ENCODE measurements at places on chromosomes 1 and 21.
A peak's percentile ranks its signal among the peaks of the same experiment; 100 is the strongest.

GRCh38 chr1:159892944-159893343 is 7.0 kb downstream of the CFAP45 start:
- DNase-seq = no peak

DNA sequence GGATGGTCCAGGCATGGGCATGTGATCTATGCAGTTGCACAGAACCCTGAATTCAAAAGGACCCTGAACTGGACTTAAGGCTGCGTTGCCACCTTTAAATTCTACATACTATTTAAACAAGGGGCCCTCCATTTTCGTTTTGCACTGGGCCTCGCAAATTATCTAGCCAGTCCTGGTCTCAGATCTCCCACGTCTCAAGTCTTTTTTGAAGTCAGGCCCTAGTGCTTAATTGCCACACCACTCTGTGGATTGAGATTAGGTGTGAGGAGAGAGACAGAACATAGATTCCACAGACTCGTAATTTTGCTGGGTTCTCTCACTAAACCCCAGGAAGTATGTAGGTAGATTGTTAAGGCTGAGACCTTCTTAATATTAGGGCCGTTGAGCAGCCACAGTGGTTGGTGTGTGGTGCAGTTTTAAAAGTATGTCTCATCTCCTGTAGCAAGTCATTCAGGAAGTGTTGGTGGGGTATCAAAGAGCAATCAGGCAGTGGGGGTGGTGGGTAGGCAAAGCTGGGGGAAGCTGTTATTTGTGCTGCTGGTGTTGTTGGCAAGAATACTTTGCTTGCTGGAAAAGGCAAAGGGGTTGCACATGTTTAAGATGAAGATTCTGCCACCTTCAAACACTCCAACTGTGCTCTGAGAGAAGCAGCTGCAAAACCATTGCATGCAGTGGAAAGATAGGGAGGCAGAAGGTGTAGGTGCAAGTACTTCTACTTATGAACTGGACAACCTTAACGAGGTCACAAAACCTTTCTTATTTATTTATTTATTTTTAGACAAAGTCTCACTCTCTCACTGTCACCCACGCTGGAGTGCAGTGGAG is 11.2 kb downstream of the CD84 start:
- DNase-seq = peak; percentile 70

DNA sequence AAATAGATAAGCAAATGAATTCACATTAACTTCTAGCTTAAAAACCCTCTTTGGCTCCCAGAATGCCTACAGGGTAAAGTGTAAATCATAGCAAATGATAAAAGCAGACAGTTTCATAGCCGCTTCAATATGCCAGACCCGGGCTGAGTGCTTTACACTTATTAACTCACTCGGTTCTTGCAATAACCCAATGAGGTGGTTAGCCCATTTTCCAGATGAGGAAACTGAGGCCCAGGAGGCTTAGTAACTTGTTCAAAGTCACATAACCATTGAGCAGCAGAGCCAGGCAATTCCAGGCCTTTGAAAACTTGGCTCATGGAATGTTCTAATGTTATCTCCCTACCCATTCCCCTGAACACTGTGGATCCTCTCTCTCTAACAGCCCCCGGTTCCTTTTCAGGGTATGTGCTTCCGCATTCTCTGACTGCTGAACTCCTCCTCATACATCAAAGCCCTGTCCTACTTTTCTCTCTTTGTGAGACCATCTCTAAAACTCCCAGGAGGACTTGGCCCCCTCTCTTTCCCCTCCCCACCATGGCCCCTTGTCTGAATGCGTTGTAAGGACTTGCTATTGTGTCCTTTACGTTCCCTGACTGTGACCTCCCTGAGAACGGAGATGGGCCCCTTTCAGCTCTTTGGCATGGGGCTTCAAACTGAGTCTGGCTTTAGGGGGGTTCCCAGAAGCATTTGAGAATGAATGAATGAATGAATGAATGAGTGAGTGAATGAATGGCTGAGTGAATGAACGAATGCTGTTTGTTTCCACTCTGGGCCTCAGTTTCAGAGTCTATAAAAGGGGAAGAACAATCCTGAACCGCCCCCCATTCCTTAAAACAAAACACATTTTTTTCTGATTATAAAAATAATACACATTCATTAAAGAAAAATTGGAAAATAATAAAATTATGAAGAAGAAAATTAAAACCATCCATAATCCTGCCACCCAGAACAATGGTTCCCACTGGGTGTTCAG is 15.6 kb upstream of the RUNX3 start:
- no peak for DNase-seq

- DNase-seq = peak; percentile 64
These were observed 1.2 kb upstream of the RNF11 start for GRCh38 chr1:51234721-51235425.

- no peak for DNase-seq
These were observed 304.5 kb downstream of the TTLL7 start for GRCh38 chr1:83694449-83694848.

DNA sequence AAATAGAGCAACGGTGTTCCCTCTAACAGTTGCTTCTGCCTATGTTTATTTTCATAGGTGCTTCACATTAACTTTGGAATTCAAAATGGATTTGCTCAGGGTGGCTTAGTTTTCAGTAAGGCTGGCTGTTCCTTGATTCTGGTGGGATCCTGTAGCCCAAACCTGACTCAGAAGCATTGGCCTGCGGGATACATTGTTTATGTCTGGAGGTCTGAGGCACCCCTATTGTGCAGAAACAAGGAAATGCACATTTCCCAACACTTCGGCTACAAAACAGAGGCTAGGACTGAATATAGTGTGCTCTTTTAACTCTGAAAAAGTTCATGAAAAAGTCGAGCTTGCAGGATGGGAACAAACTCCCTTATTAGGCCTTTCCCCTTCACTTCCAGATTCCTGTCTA is 133.8 kb upstream of the F3 start:
- DNase-seq = no peak

- DNase-seq = no peak
These were observed 135.9 kb upstream of the CHRM3 start for GRCh38 chr1:239250353-239251035.

DNA sequence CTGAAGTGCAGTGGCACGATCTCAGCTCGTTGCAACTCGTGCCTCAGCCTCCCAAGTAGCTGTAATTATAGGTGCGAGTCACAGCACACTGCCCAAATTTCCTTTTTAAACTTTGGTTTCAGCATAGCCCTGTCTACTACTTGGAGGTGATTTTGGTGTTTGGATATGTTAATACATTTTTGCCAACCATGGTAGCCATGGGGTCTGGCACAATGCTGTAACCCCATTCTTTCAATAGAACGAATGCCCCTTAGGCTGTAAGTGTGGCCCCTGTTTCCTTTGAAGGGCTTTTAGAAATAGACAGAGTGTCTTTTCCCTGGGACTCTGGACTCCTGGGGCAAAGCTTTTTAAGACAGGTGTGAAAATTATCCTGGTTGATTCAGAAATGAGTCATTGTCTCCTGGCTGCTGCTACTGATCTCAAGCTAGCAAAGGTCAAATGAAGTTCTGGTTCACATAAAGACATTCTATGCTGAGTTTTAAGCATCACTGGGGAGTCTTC is 141.1 kb upstream of the RUNX1 start:
- no peak for DNase-seq

DNA sequence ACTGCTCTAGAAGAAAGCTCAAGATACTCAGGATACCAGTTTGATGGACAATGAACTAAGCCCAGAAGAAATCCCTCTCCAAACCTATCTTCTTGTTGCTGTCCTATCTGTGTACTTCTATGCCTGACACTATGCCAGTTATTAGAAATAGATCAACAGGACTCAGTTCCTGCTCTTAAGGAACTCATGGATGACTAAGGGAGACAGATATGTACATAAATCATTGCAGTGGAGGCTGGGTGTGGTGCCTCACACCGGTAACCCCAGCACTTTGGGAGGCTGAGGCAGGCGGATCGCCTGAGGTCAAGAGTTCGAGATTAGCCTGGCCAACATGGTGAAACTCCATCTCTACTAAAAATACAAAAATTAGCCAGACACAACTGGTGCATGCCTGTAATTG is 42.4 kb upstream of the AK4 start:
- no peak for DNase-seq

DNA sequence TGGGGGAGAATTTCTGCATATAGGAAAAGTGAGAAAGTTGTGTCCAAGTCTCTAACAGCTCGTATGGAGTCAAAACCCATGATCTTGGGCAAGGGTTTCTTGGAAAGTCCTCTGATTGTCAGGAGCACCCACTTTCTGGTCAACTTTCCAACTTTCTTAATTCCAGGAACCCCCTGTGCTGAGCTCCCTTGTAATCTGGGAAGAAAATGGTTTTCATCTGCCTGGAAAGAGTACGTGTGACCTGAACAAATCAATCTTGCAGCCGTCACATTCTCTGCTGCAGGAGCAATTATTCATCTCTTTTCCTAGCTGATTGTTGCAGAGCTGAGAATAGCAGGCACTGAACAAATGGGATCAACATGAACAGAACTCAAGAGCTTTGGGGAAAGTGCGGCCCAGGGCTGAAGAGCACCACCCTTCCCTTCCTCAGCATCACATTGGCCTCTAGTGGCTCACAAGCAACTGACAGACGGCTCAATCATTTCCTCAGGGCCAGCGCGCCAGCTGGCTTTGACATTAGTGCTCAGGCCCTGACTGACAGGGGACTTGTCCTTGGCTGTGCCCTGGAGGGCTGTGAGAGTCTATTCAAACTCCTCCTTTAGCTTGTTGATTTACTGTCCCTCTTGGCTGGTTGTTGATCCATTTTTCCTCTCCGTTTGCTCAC is 295.2 kb downstream of the HLX start:
- DNase-seq = no peak

DNA sequence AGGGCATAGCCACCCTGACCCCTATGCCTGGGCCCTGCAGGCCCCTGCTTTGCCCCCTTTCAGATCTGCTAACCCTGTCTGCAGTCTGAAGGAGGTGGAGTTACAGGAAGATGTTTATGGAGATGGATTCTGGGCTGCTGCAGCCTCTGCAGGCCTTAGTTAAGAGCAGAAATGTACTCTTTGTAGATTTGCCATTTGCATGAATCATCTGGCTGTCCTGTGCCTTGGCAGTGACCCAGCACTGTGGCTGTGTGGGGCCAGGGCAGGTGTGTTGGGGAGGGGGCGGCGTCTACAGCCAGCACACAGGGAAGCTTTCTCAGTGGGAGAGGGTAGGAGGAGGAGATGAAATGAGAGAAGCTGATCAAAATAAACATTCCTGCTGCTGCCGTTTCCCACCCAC is 867.3 kb downstream of the PLA2G4A start:
- DNase-seq = no peak

DNA sequence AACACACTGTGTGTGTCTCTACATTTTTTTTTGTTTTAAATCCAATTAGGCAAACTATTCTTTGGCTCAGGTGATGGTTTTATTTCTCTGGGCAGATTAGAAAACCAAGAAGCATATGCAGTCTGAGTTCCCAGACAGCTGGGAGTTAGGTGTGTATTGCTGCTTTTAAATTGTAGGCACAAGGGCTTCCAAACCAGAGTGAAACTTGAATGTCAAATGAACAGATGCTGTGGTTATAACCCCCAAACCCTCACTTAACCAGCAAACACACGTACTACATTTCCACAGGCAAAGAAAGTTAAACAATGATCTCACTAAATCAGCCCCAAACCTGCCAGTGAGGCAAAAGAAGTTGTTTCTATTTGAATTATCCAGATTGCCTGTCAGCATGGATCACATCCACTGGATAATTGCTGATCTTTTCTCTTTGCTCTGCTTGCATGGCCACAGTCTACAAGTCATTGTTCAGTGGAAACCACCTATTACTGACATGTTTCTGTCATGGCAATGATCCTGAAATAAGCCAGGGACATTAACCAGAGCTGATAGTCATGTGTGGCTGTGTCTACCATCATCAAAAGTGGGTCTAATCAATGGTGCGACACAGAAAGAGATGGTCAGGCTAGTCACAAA is 576.5 kb upstream of the PLXNA2 start:
- no peak for DNase-seq

DNA sequence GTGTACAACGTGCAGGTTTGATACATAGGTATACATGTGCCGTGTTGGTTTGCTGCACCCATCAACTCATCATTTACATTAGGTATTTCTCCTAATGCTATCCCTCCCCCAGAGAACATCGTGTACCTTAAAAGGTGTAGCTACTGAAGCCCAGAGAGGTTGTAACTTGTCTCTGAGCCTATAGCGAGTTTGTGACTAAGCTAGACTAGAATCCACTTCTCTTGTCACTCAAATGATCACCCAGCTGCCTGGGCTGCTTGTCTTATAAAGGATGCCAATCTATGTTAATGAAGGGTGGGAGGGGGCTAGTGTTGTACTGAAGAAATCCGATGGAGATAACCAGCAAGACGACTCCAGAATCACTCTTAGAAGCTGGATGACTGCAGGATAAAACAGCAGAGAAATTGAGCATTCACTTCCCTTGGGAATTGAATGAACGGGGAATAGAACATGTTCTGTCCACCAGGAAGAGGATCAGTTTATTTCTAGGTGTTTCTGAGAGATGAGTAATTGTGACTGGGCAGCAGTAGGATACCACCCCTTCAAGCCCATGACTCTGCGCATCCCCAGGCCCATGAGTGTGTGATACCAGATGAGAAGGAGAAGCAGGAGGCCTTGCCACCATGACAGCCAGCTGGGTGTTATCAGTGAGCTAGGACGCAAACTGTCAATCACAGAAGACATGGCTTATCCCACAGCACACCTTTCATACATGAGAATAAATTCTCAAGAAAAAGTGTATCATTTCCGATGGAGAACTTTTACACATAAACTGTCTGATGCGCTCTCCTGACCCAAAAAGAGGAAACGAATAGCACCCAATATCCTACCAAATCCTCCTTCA is 390.4 kb downstream of the NTNG1 start:
- no peak for DNase-seq

DNA sequence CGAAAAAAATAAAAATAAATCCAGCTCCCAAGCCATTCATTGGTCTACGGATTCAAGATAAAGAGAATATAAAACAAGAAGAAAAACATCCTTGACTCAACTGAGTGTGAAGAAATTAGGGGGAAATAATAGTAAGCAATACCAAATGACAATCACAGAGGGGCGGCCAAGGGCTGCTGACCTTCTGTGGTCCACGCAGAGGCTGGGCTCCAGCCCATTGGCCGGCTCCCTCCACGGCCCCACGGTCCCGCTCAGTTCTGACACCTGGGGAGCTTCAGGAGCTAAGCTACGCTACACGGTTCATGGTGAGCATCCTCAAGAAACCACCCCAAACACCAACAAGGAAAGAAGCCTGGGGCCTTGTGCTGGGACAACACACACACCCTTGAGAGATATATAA is 400 bp upstream of the KRTAP10-12 start:
- DNase-seq = no peak

DNA sequence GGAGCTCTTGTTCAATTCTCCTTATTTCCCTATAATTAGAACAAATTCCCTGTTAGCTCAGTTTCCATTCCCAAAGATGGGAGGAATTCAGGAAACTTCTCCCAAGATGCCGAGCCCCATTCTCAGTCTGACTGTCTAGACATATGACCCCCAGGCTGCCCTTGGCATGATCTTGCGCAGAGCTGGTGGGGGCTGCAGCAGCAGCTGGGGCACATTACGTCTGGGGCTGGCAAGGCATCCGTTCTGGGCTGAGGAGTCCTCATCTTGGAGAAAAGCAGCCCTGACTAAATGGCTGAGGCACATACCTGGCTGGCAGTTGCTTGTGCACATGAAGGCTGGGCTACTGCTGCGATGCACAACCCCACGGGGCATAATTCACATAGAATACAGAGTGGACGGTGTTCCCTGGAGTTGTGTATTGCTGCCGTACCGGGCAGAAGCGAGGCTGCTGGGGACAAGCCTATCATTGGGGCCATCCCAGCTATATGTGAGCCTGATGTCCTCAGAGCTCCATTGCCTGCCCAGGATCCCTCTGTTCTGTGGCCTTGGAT is 36.4 kb upstream of the TRABD2B start:
- no peak for DNase-seq
